ENCODE measurements at places on chromosomes 4 and X. TPM values are rescaled to one million over a fixed set of nuclear protein-coding genes. Genes with fewer than 3 reads are reported as not detected.

TKTL1 gene
- not detected for total RNA-seq

GAGE13 gene
- not detected for total RNA-seq

ZCCHC18 gene
- 0.86 TPM for total RNA-seq

EGFL6 gene
- total RNA-seq, result 0.13 TPM

PLXNB3 gene
- total RNA-seq, result 0.40 TPM

ATP8A1 gene
- 11.4 TPM for total RNA-seq

CACNA1F gene
- not detected for total RNA-seq

LGI2 gene
- not detected for total RNA-seq

All from activated T-cell treated with anti-CD3 and anti-CD28 coated beads, Interleukin-2, amount 50 U/mL, for 4 hours (primary cell).